ENCODE measurements at places on chromosomes 7 and 10. TPM values are rescaled to one million over a fixed set of nuclear protein-coding genes. Genes with fewer than 3 reads are reported as not detected.

NRBF2 gene
- 17.8 TPM for total RNA-seq

SFXN3 gene
- 82.1 TPM for total RNA-seq

MCM10 gene
- total RNA-seq, result 4.1 TPM

PWWP2B gene
- total RNA-seq, result 17.3 TPM

MXI1 gene
- 86.3 TPM for total RNA-seq

ADAM8 gene
- total RNA-seq, result 4.0 TPM

DGKI gene
- 21.1 TPM for total RNA-seq

ENTPD1 gene
- total RNA-seq, result 27.6 TPM

PIK3CG gene
- total RNA-seq, result 3.4 TPM

CNNM1 gene
- 2.4 TPM for total RNA-seq

WAC gene
- 183 TPM for total RNA-seq

TLL2 gene
- total RNA-seq, result 1.5 TPM

CPA1 gene
- 0.66 TPM for total RNA-seq

TRRAP gene
- 70.5 TPM for total RNA-seq

CACNB2 gene
- 31.2 TPM for total RNA-seq

GPR15LG gene
- not detected for total RNA-seq

FBXL13 gene
- total RNA-seq, result 10.0 TPM

NPSR1 gene
- 0.99 TPM for total RNA-seq

TMEM229A gene
- total RNA-seq, result 1.9 TPM

CRTAC1 gene
- total RNA-seq, result 19.3 TPM

ANKRD7 gene
- 4.4 TPM for total RNA-seq

RHOBTB1 gene
- 41.4 TPM for total RNA-seq

ANLN gene
- total RNA-seq, result 21.6 TPM

EPO gene
- total RNA-seq, result not detected

SLC26A4 gene
- total RNA-seq, result 0.60 TPM

ATE1 gene
- 93.2 TPM for total RNA-seq

SPDYE16 gene
- total RNA-seq, result 1.2 TPM

EXOC4 gene
- total RNA-seq, result 180 TPM

CDNF gene
- total RNA-seq, result 3.0 TPM

All from camera-type eye (tissue), 1 donor.